Stimulated activated CD4-positive, alpha-beta T cell treated with anti-CD3 and anti-CD28 coated beads, Interleukin-15, amount 100 ng/mL, for 24 hours (primary cell): ENCODE measurements at places on chromosomes 7 and 10.

DNA sequence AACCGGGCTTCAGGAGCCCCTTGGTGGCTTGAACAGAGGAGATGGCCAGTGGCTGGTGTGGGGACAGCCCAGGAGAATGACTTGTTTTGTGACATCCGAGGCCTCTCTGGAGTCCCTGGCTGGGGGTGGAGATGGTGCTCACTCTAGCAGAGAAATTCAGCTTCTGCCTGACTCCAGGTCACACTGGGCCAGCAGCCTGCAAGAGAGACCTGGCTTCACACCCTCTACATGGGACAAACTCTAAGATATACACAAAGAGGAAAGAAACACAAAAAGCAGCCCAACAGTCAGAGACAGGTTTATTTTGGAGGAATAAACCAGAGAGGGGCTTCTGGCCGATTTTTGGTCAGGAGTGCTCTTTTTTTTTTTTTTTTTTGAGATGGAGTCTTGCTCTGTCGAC is 132.8 kb downstream of the ELFN1 start:
- DNase-seq = no peak

DNA sequence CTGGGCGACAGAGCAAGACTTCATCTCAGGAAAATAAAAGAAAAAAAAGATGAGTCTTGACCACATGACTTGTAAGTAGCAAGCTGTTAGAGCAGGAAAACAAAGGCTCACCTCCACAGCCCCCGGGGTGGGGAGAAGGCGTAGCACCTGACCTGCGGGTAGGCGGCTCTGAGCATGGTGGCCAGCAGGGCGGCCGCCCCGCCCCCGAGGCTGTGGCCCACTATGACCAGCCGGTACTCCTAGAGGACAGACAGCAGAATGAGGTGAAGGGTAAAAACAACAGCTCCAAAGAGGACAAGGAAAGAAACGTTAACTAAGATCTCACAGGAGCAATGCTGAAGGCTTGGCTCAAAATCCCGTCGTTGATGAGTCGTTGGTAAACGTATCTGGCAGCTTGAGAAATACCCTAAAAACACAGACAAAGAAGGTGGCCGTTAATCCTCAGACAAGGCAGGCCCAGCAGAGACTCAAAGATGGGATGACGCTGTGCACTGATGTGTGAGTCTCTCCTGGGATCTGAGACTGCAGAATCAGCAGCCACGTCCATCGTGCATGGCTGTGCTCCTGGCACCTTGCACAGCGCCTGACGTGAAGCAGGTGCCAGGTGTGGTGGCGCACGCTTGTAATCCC is 31.1 kb downstream of the DAGLB start:
- DNase-seq = no peak

DNA sequence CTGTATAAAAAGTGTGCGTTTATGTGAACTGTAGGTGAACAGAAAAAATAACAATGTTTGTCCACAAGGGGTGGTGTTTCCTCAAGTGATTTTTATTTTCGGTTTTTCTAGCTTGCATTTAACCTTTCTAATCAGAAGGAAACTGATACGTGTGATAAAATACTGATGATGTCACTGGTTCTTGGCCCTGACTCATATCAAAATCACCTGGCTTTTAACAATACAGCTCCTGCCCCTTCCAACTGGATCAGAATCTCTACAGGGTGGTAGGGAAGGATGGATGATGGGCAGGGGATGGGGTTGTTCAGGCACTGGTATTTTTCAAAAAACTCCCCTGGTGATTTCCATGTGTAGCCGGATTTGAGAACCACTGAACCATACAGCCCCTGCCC is 10.9 kb downstream of the NPFFR1 start:
- no peak for DNase-seq

DNA sequence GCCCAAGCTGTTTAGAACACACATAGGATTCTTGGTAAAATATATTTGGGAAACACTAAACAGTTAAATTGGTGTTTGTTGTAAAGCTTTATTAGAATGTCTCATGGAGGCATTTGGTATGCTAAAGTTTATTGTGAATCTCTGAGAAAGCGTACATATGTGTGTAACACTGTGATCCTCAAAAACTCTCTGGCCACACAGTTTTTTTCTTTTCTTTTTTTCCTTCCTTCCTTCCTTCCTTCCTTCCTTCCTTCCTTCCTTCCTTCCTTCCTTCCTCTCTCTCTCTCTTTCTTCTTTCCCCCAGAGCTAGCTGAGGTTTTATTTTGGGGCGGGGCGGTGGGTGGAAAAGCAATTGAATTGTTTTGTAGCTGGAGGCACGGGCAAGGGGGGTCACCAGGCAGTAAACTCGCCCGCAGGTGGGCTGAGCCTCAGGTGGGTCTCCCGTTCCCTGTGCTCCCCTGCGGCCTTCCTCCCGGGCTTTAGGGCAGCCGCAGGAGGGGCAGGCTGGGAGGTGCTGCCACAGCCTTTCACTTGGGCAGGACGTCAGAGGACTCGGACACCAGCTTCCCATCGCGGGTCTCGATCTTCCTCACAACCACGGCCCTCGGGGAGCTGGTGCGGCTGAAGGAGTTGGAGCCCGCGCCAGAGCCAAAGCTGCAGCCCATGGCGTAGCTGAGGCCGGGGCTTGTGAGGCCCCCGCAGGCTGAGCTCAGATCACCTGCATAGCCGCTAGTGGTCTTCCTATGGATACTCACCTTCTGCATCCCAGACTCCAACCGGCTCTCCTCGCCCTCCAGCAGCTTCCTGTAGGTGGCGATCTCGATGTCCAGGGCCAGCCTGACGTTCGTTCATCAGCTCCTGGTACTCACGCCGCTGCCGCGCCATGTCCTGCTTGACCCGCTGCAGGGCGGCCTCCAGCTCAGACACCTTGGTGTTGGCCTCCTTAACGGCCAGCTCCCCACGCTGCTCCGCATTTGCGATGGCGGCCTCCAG is 459.0 kb downstream of the GATA3 start:
- DNase-seq = no peak
